LNCaP clone FGC (cell line): ENCODE measurements at places on chromosomes 7 and 10.

- no peak for DNase-seq
These were observed 242.1 kb downstream of the CDC14C start for GRCh38 chr7:49166441-49166840.

DNA sequence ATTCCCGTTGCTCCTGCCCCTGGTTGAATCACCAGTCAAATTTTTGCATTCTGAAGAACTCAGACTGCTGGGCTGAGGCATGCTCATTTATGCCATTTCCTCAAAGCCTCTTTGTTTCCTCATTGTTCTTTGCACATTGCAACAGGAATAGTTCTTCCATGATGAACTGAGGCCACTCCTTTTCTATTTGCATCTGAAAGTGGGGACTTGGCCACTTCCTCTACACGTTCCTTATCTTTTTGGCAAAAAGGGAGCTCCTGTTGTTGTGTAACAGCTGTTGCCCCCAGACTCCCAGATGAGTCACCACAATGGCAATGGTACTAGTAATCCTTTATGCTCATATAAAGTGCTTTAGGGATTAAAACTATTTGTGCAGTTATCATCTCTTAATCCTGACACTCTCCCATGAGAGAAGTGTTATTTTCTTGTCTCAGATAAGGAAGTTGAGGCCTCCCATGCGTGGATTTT lies 20.1 kb upstream of the ITPRID1 start:
- DNase-seq = no peak

DNA sequence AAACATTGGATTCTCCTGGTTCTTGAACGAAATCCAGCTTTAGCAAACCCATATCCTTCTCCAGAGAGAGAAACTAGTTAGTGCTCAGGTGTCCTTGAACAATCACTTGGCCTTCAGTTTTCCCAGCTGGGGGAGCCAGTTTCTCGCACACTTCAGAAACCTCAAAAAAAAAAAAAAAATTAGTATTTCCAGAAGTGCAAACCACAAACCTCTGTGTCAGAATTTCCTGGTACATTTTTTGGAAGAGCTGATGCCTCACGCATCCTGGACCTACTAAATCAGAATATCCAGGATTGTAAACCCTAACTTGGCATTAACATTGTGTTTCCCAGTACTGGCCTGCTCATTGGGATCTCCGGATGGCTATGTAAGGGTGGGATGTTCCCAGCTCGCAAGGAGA lies 143.4 kb upstream of the EGR2 start:
- no peak for DNase-seq

DNA sequence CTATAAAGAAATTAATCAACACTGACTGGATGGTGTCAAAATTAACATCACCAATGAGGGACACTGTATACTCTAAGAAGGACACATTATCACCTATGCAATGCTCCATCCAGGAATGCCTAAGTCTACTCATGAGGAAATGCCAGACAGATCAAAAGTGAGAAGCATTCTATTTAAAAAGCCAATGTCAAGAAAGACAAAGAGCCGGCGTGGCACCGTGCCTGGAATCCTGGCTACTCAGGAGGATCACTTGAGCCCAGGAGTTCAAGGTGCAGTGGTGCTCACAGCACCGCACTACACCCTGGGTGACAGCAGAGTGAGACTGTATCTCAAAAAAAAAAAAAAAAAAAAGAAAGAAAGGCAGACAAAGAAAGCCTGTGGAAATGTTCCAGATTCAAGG lies 45.5 kb upstream of the ANAPC16 start:
- no peak for DNase-seq

GRCh38 chr7:112022128-112022527 lies 184.1 kb downstream of the DOCK4 start:
- no peak for DNase-seq

- DNase-seq = no peak
These were observed 98.3 kb downstream of the GLI3 start for GRCh38 chr7:42138691-42139090.

GRCh38 chr10:58054881-58055280 lies 212.8 kb downstream of the IPMK start:
- DNase-seq = no peak

GRCh38 chr10:99540657-99541531 lies 8.2 kb downstream of the NKX2-3 start:
- DNase-seq = no peak

- DNase-seq = no peak
These were observed 354.5 kb downstream of the WDR11 start for GRCh38 chr10:121205625-121206024.

- no peak for DNase-seq
These were observed 49.4 kb upstream of the ARL4A start for GRCh38 chr7:12637819-12638592.

DNA sequence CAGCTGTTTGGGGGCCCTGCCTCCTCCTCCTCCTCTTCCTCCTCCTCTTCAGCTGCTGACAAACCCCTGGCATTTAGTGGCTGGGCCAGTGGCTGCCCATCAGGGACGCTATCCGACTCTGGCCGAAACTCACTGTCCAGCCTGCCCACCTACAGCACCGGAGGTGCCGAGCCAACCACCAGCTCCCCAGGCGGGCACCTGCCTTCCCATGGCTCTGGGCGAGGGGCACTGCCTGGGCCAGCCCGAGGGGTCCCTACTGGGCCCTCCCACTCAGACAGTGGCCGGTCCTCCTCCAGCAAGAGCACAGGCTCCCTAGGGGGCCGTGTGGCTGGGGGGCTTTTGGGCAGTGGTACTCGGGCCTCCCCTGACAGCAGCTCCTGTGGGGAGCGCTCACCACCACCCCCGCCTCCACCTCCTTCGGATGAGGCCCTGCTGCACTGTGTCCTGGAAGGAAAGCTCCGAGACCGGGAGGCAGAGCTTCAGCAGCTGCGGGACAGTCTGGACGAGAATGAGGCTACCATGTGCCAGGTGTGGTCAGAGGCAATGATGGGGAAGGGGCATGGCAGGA lies 4.1 kb downstream of the LZTS2 start:
- DNase-seq = no peak

DNA sequence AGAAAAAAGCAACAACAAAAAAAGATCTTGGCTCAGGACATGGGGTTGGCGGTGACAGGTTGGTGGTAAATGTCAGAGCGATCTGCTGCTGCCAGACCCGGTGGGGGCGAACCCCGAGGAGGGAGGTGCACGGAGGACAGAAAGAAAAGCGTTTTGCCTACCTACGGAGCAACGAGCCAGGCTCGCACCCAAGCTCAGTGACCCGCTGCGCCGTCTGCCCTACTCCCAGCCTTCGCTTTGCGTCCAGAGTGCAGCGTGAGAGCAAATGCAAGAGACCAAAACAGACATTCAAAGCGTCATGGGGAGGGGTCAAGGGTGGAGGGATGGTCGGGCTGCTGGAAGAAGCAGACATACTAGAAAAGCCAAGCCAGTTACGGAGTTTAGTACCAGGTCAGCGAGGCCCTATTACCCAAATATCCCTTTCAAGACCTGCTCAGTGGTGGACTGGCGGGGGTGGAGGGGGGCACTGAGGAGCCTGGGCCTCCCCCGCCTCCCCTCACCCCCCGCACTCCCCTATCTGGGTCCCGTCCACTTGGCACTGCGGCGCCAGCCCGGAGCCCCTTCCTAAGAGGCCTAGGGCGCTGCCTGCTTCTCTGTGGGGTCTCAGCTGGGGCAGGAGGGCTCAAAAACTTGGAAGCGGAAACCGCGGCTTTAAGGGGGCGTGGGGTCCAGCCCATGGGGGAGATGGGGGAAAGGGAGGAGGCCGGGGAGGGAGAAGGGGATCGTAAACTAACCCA lies 66.9 kb downstream of the SLC29A4 start:
- no peak for DNase-seq

DNA sequence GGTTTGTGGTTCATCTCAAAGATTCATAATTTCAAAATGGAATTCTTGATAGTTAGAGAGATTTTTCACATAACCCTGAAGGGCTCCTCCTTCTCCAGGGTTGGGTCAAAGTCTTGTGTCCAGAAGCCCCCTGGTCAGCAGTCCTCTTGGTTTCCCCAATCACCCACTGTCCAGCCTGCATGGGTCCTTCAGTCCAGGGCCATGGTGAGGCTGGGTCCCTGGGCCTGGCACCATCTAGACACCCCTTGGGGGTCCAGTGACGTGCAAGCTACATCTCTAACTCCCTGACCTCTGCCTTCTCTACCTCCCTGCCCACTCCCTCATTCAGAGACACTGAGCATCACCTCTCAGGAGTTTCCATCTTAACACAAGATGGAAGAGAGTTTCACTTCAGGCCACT lies 26.1 kb downstream of the ANXA8 start:
- DNase-seq = no peak

DNA sequence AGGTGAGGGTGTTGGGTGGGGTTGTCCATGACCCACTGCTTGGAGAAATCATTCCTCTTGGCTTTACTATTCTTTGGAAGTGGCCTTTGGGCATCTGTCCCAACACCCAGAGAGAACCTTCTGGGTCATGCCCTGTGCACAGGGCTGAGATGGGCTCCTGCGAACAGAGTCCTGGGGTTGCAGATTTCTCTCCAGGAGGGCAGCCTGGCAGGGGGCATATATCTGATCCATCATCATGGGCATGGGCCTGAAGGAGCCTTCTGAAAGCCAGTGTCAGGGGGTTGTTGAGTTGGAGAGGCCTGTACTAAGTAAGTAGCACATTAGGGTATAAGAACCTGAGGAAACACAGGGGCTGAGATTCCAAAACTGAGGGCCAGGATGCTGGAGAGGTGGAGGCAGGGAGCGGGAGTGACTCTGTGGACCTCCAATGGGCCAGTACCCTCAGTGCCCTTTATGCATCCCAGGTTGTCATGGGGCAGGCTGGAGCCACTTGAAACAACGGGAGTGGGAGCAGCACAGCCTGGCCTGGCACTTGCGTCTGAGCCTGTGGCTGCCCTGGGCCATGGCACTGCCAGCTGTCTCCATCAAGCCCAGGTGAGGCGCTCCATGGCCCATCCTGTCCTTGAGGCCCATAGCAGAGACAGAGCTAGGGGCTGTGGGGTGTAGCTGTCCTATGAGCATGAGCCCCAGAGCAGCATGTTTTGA lies 203.7 kb downstream of the GRID1 start:
- no peak for DNase-seq

- peak; percentile 65 for DNase-seq
These were observed 84.9 kb upstream of the ADRB1 start for GRCh38 chr10:113958631-113959382.

GRCh38 chr7:117858712-117859111 lies 14.5 kb downstream of the CTTNBP2 start:
- DNase-seq = no peak

- DNase-seq = no peak
These were observed 150.9 kb downstream of the MBL2 start for GRCh38 chr10:52621635-52622079.

- peak; percentile 32 for DNase-seq
These were observed 221.0 kb downstream of the PHTF2 start for GRCh38 chr7:78019447-78020135.

DNA sequence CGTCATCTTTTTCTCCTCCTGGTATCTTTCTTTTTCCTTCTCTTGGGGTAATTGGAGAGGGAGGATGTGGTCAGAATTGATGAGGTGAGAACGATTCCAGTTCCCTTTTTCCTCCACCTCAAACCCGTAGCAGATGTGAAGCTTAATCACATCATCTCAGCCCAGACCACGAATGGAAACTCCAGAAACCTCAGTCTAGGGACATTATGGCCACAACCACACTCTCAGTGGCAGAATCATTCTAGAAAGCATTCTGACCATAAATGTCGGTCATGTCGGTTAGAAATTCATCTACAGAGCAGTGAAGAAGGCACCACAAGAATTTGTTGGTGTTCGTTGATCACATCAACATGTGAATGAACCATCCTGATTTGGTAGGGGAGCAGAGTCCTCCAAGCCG lies 78.7 kb downstream of the GATA3 start:
- DNase-seq = no peak

- DNase-seq = peak; percentile 86
These were observed 6.6 kb upstream of the LRRTM3 start for GRCh38 chr10:66919248-66919647.

DNA sequence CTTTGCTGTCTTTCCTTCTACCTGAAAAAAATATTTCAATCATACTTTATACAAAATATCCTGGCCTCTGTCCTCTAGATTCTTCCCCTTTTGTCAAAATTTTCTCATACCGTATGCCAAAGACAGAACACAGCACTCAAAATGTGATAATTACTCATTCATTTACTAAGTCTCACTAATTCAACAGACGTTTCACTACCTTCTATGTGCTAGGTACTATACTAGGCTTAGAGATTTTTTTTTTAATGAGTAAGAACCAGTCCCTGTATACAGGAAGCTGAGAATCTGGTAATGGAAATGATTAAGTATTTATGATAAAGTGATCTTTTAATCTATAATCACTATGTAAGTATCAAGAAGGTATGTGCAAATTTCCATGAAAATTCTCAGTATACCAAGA lies 128.0 kb downstream of the ELAPOR2 start:
- no peak for DNase-seq

DNA sequence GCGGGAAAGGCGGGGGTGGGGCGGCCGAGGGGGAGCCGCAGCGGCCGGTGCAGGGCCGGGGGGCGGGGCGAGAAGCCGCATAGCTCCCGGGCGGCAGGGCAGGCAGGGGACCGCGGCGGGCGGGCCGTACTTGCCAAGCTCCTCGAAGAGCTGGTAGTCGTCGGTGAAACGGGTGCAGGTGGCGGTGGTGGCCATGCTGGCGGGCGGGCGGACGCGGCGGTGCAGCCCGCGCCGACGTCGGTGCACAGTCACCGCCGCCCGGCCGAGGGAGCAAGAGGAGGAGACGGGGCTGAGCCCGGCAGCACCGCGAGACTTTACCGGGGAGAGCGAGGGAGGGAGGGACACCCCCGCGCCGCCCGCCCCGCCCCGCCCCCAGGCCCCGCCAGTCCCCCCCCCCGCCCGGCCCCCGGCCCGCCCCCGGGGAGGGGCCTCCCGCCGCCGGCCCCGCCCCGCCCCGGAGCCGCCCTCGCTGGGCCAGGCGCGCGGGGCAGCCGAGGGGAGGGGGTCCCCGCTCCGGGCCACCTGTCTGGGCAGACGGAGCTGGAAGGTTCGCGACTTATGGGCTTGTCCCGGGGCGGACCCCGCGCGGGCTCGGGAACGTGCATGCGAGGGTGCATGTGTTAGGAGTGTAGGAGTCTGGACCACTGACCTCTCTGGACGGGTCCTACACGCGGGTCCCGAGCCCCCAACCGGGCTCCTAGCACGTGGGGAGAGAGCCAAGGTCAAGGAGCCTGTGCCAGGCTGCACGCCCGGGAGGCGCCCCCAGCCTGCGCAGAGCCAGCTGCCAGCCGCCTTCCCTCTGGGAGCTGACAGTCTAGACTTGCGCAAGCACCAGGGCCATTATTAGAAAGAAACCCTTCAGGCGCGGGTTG lies at the start of gene CAMK2G:
TSS of gene CAMK2G (minus strand) at position 289 of the 872 bp plus-strand sequence. CDS start at position 195, 94 bp downstream.
- no peak for DNase-seq
